T1000 (cell line): ENCODE measurements at places on chromosomes 6 and 20.
A peak's percentile ranks its signal among the peaks of the same experiment; 100 is the strongest.

DNA sequence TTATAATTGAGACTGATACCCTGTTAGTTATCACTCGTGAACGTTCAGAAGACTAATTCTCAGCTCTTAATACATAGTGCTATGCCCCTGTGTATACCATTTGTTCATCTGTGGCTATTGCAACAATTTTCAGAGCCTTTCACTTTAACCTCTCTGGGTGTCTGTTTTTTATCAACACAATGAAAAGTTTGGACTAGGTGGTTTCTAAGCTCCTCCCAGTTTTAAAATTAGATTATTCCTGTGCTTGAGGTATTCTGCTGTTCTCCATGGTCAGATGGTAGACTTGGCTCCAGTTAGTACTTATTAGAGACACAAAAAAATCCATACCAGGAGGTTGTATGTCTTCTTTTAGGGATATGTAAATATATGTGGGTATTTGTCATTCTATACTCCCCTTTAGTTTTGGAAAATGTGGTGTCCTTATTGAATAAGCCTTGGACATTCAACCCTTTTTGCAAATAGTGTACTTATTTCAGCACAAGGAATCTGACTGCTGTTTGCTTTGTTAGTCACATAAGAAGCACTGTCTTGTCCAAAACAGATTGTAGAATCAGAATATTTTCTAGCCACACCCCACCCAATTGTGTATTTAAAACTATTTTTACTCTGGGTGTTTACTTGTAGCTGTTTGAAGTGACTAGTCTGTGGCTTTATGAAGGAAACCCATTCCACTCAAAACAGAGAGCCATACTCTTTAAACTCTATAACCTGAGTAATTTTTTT, 2.0 kb upstream of the COL10A1 start:
- no peak for DNase-seq

GRCh38 chr6:36510365-36510764, 36.9 kb downstream of the STK38 start:
- DNase-seq: no peak

GRCh38 chr6:89024456-89024855, 56.1 kb upstream of the PNRC1 start:
- DNase-seq: no peak

DNA sequence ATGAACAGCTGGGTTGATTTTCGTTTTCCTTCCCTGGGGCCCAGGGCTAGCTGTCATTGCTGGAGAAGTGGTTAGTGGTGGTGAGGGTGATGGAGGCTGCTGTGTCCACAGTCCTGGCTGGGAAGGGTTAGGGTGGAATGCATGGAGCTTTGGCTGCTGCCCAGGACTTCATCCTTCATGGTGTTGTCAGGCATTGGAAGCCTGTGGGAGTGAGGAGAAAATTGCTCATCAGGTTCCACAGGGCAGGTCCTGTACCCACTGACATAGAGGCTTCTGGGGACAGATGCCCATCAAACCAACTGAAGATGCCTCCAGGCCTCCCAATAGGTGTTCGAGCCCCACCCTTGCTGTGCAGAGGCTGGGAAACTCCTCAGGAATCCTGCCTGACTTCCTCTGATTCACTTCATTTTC, 262.4 kb upstream of the SUPT3H start:
- DNase-seq: no peak

- no peak for DNase-seq
Observed at GRCh38 chr20:2692036-2692885, at the start of gene EBF4. EBF4 (plus strand) TSS chr20:2692780; CDS start chr20:2693646, 866 bp downstream.

DNA sequence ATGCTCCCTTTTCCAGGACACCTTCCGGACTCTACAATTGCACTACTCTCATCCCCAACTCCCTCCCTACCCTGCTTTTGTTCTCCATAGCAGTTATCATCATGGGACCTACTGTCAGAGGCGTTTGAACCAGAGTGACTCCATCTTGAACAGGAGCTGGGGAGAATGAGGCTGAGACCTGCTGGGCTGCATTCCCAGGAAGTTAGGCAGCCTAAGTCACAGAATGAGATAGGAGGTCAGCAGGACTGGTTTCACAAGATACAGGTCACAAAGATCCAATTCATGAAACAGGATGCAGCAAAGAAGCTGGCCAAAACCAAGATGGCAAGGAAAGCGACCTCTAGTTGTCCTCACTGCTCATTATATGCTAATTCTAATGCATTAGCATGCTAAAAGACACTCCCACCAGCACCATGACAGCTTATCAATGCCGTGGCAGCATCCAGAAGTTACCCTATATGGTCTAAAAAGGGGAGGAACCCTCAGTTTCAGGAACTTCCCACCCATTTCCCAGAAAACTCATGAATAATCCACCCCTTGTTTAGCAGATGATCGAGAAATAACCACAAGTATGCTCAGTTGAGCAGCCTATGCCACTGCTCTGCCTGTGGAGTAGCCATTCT, 15.6 kb downstream of the SLC13A3 start:
- DNase-seq: no peak

DNA sequence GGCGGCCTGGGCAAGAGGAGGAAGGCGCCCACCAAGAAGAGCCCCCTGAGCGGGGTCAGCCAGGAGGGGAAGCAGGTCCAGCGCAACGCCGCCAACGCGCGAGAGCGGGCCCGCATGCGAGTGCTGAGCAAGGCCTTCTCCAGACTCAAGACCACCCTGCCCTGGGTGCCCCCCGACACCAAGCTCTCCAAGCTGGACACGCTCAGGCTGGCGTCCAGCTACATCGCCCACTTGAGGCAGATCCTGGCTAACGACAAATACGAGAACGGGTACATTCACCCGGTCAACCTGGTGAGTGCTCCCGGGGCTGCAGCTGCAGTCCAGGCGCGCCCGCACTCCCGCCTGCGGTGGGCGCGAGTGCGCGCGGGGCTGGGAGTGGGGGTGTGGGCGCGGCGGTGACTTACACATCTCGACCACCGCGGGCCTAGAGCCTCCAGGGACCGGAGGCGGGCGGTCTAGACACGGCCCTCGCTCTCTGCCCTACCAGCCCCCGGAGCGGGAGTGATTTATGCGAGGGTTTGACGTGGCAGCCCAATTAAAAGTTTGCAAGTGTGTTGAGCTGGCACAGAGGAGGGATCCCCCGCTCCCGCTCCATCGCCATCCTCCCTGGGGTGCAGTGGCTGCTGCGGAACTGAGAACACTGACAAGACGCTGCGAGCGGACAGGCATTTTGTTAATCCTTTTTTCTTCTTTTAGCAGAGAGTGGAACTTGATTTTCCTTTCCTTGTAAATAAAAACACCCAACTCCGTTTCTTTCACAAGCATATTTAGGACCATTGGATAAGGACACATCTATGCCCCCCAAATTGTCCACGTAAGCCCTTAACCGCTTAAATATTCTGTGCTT, 867 bp downstream of the TCF21 start:
- DNase-seq: no peak

GRCh38 chr20:37308086-37309050, 18.9 kb downstream of the MANBAL start:
- DNase-seq: no peak

GRCh38 chr6:26027491-26028211, 59.6 kb upstream of the HFE start:
- DNase-seq: no peak

- DNase-seq: no peak
Observed at GRCh38 chr20:25504366-25505135, 80.8 kb downstream of the NINL start.

DNA sequence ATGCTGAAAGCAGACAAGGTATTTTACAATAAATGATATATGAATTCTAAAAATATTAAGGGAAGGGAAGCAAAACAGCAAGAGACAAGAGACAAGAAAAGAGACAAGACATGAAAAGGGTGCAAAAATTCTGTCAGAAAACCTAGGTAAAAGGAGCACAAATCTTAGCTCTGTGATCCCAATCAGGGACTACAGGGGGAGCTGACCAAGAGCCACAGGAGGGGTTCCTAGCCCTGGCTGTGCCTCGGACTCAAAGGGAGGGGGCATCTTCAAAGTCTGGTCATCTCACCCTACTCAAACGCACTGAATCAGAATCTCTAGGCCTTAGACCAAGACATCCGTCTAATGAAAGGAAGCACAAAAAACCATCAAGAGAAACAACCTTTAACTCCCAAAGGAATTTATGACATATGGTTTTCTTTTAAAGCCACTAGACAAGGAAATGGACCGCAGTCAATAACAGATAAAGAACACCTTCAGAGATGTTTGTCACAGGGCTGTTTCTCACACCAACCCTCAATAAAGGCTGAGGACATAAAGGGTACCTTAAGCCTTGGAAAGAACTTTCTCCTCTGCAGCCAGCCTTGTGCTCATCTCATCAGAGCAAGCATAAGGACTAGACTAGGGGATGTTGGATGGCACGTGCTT, 130.4 kb upstream of the CDYL start:
- DNase-seq: no peak

- DNase-seq: no peak
Observed at GRCh38 chr6:131023834-131024504, 39.1 kb downstream of the EPB41L2 start.

DNA sequence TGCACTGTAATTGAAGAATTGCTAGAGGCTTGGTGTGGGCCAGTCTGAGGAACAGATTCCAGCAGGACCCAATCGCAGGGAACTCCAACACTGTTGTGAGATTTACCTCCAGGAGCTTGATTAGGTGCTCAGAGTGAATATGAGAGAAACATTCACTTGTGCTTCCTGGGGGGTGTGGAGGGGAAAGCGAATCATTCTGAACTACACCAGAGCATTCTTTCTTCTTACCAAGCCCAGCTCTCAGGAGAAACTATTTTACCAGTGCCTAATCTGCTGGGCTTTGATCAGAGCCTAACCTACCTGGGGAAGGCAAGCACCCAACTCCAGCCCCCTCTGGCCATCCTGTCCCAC, 7.4 kb upstream of the SIRPB1 start:
- DNase-seq: no peak

DNA sequence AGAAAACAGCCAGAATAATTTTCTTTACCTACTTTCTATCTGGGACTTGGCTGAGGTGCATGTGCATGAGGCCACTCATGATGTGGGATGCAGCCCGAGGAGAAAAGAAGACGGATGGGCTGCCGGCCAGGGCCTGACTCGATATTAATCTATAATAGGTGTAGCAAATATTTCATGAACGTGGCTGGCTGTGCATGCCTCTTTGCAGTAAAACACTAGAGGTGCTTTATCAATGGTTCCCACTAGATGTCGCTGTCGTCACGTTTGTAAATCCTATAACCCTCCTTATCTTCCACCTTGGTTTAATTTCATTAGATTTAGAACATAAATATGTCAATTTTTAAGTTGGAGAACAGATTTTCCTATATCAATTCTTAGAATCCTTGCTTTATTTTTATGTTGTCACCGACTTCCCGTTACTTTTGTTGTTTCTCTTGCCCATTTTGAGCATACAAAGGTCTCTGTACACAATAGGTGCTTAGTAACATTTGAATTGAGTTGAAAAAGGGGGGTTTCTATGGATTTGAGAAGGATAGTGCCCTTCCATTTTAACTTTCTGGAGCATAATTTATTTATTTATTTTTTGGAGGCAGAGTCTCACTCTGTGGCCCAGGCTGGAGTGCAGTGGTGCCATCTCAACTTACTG, 19.6 kb upstream of the FERMT1 start:
- DNase-seq: peak; percentile 5

GRCh38 chr20:33788351-33789049, 22.6 kb upstream of the CHMP4B start:
- no peak for DNase-seq

- DNase-seq: no peak
Observed at GRCh38 chr6:146066506-146066905, 37.6 kb downstream of the GRM1 start.

DNA sequence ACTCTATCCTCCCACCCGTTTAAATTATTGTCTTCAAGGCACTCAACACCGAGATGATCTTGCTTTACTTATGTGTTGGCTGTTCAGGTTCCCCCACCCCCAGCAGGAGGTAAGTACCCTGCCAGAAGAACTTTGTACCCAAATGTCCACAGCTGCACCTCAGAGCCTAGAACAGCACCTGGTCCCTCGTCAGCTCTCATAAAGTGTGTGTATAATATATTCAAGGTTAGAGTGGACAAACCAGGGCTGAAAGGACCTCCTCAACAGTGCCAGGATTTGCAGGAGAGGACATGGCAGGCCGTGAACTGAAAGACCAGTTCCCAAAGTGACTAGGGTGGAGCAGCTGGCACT, 5.9 kb upstream of the CPXM1 start:
- DNase-seq: no peak

DNA sequence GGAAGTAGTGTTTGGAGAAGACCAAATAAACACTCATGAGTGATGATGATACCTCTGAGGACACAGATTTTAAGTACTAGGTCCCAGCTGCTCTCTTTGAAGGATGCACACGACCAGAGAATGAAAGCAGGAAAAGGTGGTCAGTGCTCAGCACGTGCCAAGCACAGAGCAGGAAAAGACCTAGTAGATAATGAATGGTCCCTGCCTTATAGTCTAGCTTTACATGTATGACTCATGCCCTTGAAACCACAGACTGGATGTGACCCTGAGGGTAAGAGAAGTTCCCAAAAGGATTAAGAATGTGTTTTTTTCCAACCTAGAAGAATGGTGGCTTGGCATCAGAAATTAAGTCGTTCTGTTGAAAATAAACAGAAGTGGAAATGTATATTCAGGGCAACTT, 2.8 kb upstream of the MC3R start:
- DNase-seq: no peak

DNA sequence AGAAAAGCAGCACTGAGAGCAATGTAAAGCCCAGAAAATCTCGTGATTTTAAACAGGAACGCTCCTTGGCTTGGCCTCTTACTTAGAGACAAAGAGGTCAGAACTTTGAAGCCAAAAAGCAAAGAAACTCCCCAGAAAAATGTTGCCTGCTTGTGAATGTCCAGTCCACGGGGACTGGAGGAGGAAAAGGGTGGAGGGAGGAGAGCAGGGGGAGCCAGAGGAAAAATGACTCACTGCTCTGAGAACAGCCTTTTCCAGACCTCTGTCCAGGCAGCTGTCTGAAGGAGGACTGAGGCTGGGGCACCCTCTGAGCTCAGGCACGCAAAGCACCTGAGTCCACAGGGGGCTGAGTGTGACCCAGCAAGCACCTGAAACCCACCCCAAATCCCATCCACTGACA, 64.7 kb downstream of the TRAM2 start:
- peak; percentile 30 for DNase-seq

DNA sequence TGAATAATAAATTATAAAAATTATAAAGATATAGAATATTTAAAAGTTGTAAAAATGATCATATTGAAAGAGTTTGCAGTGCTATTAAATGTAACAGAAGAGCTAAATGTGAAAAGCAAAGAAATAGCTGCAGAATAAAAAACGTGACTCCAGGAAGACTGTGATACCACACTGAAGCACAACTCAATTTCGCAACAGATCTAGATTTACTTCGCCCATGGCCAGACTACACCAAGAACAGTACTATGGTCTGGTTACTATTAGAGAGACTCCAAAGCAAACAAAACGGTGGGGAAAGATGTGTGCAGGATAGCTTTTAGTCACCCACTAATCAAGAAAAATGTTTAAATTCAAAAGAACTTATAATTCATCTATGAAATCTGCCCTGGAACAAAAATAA, 1.9 kb downstream of the CHD6 start:
- no peak for DNase-seq

GRCh38 chr6:19864285-19864684, 27.1 kb downstream of the ID4 start:
- no peak for DNase-seq
